ENCODE measurements at places on chromosomes 12 and 14.

GRCh38 chr14:76518366-76518765 lies 142.4 kb downstream of the ESRRB start:
- DNase-seq: no peak

- no peak for DNase-seq
Observed at GRCh38 chr12:39723831-39724230, 104.2 kb upstream of the ABCD2 start.

GRCh38 chr12:30243426-30243825 lies 452.2 kb downstream of the IPO8 start:
- DNase-seq: no peak

DNA sequence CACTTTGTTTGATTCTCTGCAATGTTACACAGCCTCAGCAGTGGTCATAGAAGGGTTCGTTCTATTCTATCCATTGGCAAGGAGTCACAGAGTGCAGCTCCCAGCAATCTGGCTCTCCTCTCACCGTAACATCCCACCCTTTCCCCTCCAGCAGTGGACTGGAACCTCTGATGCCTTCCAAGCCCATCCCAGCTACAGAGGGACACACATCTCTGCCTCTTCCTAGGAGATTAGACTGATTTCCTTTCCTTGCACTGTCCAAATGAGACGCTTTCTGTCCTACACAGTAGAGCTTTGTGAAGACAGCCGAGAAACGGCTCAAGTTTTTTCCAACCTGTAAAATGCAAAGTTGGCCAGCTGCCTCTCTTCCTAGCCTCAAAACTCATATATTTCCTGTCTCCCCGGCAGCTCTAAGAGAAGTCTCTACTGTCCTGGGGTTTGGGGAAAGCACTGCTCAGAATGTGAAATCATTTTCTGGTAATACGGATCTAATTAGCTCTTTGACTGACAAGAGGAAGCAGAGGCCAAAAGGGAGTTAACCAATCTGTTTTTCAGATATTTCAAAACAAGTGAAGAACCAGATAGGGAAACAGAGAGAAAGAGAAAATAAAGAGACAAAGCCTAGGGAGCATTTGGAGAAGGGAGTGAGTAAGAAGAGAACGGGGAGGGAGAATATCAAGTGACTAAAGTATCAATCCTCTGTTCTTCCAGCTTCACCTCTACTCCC lies 516 bp downstream of the NINJ2 start:
- DNase-seq: no peak

DNA sequence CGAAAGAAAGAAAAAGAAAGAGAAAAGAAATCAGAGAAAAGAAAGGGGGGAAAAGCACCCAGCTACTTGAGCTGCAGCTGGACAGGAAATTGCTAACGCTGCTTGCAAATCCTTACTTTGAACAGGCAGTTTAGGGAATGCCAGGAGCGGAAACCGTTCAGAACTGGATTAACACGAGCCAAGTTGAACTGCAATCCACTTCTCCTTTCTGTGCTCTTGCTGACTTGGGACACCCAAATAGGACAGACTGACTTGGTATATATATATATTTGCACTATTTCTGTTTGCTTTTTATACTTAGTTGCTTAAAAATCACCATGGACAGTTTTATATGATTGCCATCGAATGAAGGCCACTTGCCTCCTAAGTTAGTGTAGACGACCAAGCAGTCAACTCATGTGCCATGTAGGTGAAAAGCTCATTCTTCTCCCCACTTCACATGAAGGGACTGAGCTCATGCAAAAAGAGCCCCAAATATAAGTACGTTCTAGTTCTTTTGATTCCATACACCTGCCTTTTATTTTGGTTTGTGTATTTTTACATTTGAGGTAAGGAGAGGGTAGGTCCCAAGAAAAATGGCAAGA lies 5.5 kb downstream of the DUSP6 start:
- DNase-seq: no peak
